ENCODE measurements at places on chromosomes 2 and 18. TPM values are rescaled to one million over a fixed set of nuclear protein-coding genes. Genes with fewer than 3 reads are reported as not detected.

DNA sequence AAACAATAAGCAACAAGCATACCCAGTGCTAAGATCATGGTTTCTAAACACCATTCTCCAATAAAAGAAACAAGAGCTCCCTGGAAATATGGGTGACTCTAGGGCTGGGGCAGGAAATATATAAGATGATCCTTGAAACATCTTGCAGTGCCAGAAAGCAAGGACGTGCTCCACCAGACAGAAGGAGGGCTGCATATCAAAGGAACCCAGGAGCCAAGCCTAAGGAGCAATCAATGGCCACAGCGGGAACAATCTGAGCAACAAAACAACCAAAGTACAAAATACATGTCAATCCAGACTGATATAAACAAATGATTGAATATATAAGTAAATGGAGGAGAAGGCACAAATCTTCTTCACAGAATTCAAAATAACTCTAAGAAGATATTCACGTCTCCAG is 10.1 kb downstream of the SPIRE1 start:
- DNase-seq: no peak
- no peak overlapping the region for H3K27ac ChIP-seq
- no peaks in the 10 kb centered on the region for H3K4me1 ChIP-seq
- H3K27me3 ChIP-seq: no peaks in the 10 kb centered on the region
- peaks cover 7% of the 10 kb centered on the region for H3K36me3 ChIP-seq
- H3K4me3 ChIP-seq: no peak overlapping the region

GCKR gene
- 1.6 TPM for total RNA-seq

DNA sequence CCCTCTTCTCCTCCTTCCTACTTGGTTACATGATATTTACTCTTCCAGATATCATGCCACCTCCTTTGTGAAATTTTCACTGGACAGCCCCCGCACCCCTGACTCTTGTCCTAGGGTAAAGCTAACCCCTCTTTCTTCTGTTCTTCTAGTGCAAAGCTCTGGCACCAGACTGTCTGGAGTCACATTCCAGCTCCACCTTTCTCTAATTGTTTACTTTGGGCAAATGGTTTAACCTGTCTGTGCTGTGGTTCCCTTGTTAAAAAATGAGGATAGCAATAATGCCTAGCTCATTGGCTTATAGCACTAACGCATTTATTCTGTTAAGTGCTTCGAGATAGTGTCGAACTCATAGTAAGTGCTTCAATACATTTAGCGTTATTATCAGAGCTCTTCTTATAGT is 306.2 kb downstream of the ALK start:
- no peak overlapping the region for H3K27ac ChIP-seq
- H3K4me3 ChIP-seq: no peak overlapping the region
- H3K27me3 ChIP-seq: no peaks in the 10 kb centered on the region
- H3K4me1 ChIP-seq: peaks cover 5% of the 10 kb centered on the region

SLC4A5 gene
- 2.4 TPM for total RNA-seq

RGPD4 gene
- total RNA-seq: 0.23 TPM

CAPN14 gene
- 0.21 TPM for total RNA-seq

GRCh38 chr18:5967007-5967406 is 71.7 kb upstream of the TMEM200C start:
- H3K4me3 ChIP-seq: no peak overlapping the region
- no peaks in the 10 kb centered on the region for H3K27me3 ChIP-seq
- H3K4me1 ChIP-seq: peaks cover 7% of the 10 kb centered on the region

- H3K4me3 ChIP-seq: peak overlapping the region; percentile 84
These were observed 857 bp downstream of the DYM start for GRCh38 chr18:49459404-49460171.

DNA sequence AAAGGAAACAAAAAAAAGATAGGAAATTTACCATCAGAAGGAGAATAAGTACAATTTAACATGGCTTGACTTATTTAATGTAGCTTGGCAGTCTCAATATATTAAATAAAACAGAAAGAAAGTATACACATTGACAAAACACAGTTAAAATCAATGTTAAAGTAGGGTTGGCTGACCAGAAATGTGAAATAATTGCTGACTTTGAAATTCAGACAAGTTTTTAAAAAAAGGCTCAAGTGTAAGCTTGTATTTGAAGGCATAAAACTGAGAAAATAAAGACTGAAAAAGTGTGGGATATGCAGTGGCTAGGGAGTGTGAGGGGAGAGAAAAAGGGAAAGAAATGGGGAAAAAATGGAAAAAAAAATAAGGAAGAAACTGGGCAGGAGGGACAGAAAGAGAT is 665.8 kb downstream of the LRP1B start:
- H3K27me3 ChIP-seq: no peaks in the 10 kb centered on the region
- DNase-seq: no peak
- no peak overlapping the region for H3K27ac ChIP-seq
- H3K4me3 ChIP-seq: no peak overlapping the region

DSC3 gene
- 0.61 TPM for total RNA-seq

GRCh38 chr2:73257425-73258125 is 23.5 kb downstream of the CCT7 start:
- peaks cover 26% of the 10 kb centered on the region for H3K36me3 ChIP-seq
- DNase-seq: peak; percentile 36
- no peak overlapping the region for H3K4me3 ChIP-seq
- no peaks in the 10 kb centered on the region for H3K27me3 ChIP-seq
- H3K4me1 ChIP-seq: no peaks in the 10 kb centered on the region
- H3K27ac ChIP-seq: no peak overlapping the region

GRCh38 chr2:149739883-149740265 is 152.3 kb upstream of the MMADHC start:
- no peak for DNase-seq
- H3K4me1 ChIP-seq: no peaks in the 10 kb centered on the region
- no peaks in the 10 kb centered on the region for H3K36me3 ChIP-seq
- no peak overlapping the region for H3K4me3 ChIP-seq
- no peaks in the 10 kb centered on the region for H3K27me3 ChIP-seq

DNA sequence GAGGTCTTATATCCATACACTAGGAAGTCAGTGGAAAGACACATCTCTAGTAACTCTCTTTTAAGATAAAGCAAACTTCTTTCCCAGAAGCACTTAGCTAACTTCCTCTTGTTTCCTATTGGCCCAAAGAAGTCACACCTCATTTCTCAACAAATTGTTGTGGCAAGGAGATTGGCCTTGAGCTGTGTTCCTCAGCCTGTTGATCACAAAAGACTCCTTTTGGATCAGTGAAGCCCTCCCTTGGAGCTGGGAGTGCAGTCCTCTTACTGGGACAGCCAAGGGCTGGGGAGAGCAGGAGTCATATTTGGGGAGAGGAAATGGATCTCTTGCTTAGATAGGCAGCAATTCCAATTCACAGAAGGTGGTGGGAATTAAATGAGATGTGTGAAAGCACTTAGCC is 51.2 kb upstream of the DAPL1 start:
- no peaks in the 10 kb centered on the region for H3K36me3 ChIP-seq
- H3K4me1 ChIP-seq: peaks cover 2% of the 10 kb centered on the region
- H3K27ac ChIP-seq: no peak overlapping the region
- no peak for DNase-seq
- H3K4me3 ChIP-seq: no peak overlapping the region
- H3K27me3 ChIP-seq: no peaks in the 10 kb centered on the region

DNA sequence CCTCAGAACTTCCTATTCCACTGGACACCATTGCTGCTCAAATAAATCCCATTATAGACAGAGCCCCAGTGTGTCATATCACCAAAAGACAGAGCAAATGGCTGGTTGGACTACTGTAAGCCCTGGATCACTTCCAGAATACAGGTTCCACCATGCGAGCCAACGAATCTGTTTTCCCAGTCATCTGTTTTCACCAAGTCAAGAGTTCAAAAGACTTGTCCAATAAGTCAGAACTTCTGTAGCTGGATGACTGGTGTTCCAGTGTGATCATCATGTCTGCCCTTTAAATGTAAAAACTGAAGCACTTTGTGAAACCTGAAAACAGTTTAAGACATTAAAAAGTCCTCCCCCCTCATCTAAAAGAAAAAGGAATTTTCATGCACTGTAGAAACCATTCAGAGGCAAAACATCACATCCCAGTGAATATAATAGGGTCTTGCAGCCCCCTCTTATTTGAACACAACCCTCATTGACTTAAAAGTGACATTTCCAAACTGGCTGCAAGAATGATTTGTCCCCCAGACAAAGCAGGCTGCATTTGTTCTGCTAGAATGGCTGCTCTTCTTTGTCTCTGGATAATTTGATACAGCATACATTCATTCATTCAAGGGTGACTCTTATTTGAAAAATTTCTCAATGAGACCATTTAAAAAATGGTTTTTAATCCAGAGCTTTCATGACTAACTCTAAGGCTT is 64.6 kb upstream of the TANC1 start:
- no peak overlapping the region for H3K4me3 ChIP-seq
- no peak for DNase-seq
- no peaks in the 10 kb centered on the region for H3K27me3 ChIP-seq
- H3K4me1 ChIP-seq: no peaks in the 10 kb centered on the region
- H3K36me3 ChIP-seq: no peaks in the 10 kb centered on the region
- H3K27ac ChIP-seq: peak overlapping the region; percentile 16

UGT1A10 gene
- total RNA-seq: not detected

DNA sequence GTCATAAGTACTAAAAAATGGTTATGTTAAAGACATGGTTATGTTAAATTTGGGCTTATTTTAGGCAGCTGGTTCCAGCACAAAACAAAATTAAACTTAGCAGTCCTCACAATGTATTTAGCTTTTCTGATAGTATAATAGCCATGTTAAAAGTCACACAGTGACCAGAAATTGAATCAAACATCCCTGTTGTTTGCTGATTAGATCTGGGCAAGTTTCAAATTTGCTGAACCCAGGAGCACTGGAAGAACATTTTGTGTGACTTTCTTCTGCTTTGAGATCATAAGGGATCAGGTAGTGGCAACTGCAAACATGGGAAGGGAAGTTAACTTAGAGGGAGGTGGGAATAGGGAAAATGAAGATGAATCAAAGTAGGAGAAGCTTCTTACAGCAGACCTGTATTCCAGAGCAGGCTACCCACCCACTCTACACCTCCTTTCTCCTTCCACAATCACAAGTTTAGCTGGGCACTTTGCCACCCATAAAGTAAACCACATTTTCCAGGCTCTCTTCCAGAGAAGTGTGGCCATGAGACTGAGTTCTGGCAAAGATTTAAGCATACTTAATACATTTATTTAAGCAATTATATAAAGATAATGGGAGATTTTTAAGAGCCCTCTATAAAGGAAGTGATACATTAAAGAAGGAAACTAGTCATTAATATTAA is 616.1 kb upstream of the LRATD1 start:
- H3K27me3 ChIP-seq: no peaks in the 10 kb centered on the region
- DNase-seq: no peak
- H3K36me3 ChIP-seq: no peaks in the 10 kb centered on the region
- no peak overlapping the region for H3K4me3 ChIP-seq
- H3K4me1 ChIP-seq: no peaks in the 10 kb centered on the region

DNA sequence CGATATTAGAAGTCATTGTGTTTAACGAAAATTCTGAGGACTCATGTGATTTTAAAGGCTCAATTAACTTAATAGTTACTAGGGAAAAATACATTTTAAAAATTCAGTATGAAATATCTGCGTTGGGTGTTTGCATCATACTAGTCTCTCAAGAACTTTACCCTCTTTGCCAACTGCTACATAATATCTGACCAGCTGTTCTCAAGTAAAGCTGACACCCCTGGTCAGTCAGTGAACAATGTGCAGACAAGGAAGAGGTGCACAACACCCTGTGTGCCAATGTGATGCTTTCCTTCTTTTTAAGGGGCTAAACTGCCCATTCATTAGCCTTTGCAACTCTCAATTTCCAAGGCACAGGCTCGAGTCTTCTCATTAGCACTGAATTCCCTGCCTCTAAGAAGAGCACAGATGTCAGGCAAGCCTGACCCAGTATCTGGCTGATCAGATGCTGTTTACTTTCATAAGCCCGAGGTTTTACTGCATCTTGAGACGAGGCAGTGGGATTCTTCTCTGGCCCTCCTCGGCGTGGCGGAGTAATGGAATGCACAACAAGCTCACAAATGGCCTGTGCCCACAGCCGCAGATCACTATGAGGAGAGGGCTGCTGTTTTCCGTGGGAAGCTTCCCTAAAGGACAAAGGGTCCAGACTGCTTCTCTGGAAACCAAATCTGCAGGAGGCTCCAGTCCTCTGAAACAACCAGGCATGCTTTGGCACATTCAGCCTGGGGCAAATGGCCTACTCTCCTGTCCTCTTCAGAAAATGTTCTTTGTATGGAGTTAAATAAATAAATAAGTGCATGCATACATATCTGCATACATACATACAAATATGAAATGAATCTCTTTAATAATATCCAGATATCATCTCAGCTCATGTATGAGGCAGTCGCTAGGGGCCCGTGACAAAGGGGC is 240.3 kb downstream of the ZNF521 start:
- H3K27ac ChIP-seq: peak overlapping the region; percentile 86
- H3K36me3 ChIP-seq: no peaks in the 10 kb centered on the region
- DNase-seq: no peak
- no peak overlapping the region for H3K4me3 ChIP-seq

- DNase-seq: peak; percentile 94
- H3K4me1 ChIP-seq: peaks cover 12% of the 10 kb centered on the region
- no peaks in the 10 kb centered on the region for H3K36me3 ChIP-seq
- H3K27ac ChIP-seq: peak within 1 kb of the TSS; percentile 93
These were observed at the start of gene IGFBP2 for GRCh38 chr2:216632952-216633615. TSS of gene IGFBP2 (plus strand) at chr2:216633420. CDS start at chr2:216633524, 104 bp downstream.

- H3K36me3 ChIP-seq: no peaks in the 10 kb centered on the region
- H3K27me3 ChIP-seq: no peaks in the 10 kb centered on the region
- H3K4me3 ChIP-seq: no peak overlapping the region
These were observed 154.1 kb upstream of the HS6ST1 start for GRCh38 chr2:128472789-128473174.

MRPS5 gene
- 59.0 TPM for total RNA-seq

DNA sequence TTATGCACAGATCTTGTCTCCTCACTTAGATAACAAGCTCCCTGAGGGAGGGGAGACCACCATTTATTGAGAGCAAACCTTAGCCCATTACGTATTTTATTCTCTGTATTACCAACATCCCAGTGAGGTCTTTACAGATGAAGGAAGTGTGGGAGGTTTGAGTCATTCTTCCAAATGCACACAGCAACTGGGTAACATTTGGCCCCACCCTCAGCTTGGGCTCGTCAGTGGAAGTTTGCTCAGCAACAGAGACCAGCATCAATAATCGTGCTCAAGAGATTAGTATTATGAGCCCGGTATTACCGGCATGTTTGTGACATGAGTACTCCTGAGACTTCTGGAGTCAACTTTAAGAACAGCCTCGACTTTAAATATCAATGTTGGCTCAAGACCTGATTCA is 168.6 kb downstream of the ETAA1 start:
- no peak overlapping the region for H3K4me3 ChIP-seq
- no peaks in the 10 kb centered on the region for H3K27me3 ChIP-seq
- peaks cover 11% of the 10 kb centered on the region for H3K4me1 ChIP-seq
- DNase-seq: no peak

ERBB4 gene
- total RNA-seq: 158 TPM

TMEM198 gene
- total RNA-seq: 3.9 TPM

- H3K27me3 ChIP-seq: peaks cover 34% of the 10 kb centered on the region
- DNase-seq: peak; percentile 84
- peak overlapping the region; percentile 100 for H3K4me3 ChIP-seq
- H3K36me3 ChIP-seq: peaks cover 53% of the 10 kb centered on the region
- peaks cover 13% of the 10 kb centered on the region for H3K4me1 ChIP-seq
These were observed 1.7 kb upstream of the GATA6 start for GRCh38 chr18:22167471-22168241.
